ENCODE measurements at places on chromosomes 3 and 15. TPM values are rescaled to one million over a fixed set of nuclear protein-coding genes. Genes with fewer than 3 reads are reported as not detected.

Gene CTXN2
- not detected for total RNA-seq

Gene PLSCR2
- not detected for total RNA-seq

Gene NANOGP8
- total RNA-seq, result not detected

Gene COL8A1
- 84.6 TPM for total RNA-seq

Gene CCDC33
- total RNA-seq, result under 0.01 TPM

Gene REC114
- not detected for total RNA-seq

Gene SRGAP3
- total RNA-seq, result 1.2 TPM

Gene GOLGA8M
- total RNA-seq, result not detected
